ENCODE measurements at places on chromosomes 12 and 14.
A peak's percentile ranks its signal among the peaks of the same experiment; 100 is the strongest.

DNA sequence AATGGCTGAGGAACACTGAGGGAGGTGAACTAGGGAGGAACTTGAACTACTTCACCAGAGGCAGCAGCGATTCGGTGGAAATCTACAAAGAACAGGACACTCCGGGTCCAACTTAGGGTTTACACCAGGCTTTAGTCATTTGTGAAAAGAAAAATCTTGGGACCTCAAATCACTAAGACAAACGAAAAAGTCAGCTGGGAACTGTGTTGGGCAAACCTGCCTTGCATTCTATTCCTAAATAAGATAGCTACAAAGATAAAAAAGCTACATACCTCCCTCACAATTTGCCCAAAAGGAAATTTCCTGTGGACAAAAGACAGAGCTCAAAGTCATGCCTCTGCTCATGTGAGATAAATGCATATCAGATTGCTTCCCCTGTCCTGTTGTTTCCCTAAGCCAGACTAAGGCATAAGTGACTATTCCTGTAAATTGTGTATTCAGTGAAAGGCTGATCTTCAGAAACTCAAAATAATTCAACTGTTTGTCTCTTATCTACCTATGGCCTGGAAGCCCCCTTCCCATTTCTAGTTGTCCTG is 106.6 kb downstream of the APAF1 start:
- DNase-seq = no peak

- no peak for DNase-seq
Observed at GRCh38 chr12:108602209-108602705, 4.4 kb upstream of the TMEM119 start.

- DNase-seq = no peak
Observed at GRCh38 chr12:117017807-117018206, 81.4 kb downstream of the TESC start.

DNA sequence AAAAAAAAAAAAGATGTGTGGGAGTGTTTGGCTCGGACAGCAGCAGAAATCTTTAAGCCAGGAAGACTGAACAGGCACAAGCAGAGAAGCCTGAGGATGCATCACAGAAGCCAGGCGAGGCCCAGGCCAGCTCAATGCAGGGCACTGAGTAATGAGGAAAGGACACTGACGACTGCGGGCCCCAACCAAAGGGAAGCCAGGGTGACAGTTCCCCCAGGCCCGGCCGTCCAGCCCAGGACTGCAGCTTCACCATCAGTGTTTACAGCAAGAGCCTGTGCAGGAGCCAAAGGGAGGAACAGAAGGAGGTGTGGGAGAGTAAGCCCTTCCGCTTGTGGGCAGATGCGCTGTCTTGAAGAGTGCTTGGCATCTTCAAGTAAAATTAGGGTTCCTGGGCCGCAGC is 205.3 kb upstream of the SFSWAP start:
- no peak for DNase-seq

- no peak for DNase-seq
Observed at GRCh38 chr12:4277857-4278256, 4.3 kb downstream of the CCND2 start.

GRCh38 chr14:61119006-61119405 is 138.0 kb downstream of the SLC38A6 start:
- DNase-seq = no peak

GRCh38 chr12:51493281-51493680 is 68.7 kb downstream of the SLC4A8 start:
- no peak for DNase-seq

DNA sequence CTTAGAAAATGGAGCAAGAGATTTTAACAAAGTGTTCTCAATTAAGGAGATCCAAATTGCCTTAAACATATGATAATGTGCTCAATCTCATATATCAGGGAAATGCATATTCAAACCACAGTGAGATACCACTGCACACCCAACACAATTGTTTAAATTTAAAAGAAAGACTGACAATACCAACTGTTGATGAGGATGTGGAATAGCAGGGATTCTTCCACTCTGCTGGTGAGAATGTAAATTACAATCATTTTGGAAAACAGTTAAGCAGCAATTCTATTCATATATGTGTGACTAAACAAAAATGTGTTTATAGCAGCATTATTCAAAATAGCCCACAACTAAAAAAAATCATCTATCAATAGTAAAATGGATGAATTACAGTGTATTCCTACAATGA is 144.2 kb downstream of the KICS2 start:
- no peak for DNase-seq

DNA sequence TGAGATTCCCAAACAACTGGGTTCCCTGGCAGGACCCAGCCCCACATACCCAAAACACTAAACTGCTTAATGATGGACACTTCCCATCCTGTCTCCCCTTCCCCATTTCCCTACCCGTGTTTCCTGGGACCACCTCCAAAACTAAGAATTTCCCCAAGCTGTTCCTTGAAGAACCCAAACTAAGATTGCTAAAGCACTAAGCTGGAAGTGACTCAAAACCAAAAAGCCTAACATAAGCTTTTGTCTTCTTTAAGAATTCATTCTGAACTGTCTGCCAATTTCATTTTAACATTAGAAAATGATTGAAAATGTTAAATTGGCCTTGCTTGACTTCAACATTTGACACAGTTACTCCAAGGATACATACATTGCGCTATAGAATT is 29.5 kb upstream of the STAB2 start:
- DNase-seq = no peak

DNA sequence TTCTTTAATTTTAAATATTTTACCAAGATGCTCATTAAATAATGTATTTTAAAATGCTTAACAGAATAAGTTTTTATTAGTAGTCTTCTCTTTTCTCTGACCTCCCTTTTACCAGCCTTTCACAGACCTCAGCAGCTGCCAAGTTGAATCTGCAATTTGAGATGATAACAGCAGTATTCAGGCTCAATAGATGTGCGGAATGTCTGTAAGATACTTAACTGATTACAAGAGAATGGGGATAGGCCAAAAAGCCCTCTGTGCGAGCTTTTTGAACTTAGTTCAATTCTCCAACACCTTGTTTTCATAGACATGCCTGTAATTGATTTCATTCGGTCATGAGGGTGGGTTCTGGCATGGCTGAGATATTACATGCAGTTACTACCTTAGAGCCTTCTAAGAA is 277.2 kb downstream of the TMTC2 start:
- no peak for DNase-seq

DNA sequence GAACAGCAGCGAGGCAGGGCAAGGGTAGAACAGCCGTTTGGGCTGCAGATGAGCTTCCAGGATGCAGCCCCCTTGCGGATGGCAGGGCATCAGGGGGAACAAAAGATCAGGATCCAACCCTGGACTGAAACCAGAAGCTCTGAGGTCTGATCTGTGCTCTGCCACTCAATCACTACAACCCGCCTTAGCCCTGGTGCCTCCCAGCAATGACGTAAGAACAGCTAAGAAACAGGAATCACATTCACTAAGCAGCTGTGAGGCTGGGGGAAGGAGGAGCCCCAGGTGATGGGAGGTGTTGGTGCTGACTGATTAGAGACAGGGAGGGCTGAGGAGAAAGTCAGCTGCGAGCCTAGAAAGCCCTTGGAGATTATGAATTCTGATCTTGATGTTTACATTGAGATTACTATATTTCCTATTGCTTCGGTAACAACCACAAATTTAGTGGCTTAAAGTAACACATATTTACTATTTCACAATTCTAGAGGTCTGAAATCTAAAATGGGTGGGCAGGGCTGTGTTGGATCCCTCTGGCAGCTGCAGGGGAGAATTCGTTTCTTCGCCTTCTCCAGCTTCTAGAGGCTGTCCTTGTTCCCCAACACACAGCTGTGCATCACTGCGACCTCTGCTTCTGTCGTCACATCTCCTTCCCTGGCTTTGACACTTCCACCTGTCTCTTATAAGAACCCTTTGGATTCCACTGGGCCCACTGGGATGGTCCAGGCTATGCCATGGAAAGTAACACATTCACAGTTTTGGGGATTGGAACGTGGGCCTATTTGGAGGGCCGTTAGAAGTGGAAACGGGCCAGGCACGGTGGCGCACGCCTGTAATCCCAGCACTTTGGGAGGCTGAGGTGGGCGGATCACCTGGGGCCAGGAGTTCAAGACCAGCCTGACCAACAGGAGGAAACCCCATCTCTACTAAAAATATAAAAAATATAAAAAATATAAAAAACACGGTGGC is 6.1 kb upstream of the CD9 start:
- no peak for DNase-seq

- no peak for DNase-seq
Observed at GRCh38 chr14:79465651-79466050, 745.7 kb downstream of the DIO2 start.

DNA sequence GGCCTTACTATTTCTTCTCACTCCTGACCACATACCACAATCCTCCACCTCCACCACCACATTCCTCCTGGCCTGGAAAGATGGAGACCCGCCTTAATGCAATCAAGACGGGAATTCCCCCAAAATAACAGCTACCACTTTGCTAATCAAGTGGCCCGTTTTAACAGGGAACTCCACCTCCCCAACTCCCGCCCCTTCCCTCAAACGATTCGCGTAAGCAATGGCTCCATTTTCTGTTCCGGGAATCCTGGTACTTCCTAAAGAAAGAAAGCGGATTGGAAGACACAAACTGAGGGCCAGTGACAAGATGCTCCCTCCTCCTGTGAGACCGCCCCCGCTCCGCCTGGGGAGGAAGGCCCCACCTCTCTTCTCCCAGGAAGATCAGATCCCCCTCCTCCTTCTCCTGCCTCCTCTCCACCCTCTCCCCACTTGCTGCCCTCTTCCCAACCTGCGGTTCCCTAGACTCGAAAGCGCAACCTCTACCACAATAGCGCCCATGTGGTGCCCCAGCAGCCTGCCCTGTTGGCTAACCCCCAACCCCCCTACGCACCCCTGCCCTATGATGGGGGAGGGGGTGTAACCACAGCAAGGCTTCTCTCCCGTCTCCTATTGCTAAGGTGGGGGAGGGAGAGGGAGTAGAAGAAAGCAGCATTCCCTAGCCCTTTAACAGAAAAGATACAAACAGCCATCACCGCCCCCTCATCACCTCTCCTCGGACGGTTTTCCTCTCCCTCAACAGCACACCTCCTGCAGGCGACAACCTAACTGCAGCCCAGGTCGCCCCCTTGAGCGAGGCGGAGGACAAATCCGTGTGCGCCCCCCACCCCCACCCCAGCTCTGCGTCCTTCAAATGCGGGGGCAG is 777 bp downstream of the ARF3 start:
- peak; percentile 32 for DNase-seq

GRCh38 chr12:108162207-108162606 is 33.1 kb downstream of the WSCD2 start:
- DNase-seq = no peak

GRCh38 chr14:67963960-67964812 is 144.6 kb downstream of the RAD51B start:
- DNase-seq = no peak

DNA sequence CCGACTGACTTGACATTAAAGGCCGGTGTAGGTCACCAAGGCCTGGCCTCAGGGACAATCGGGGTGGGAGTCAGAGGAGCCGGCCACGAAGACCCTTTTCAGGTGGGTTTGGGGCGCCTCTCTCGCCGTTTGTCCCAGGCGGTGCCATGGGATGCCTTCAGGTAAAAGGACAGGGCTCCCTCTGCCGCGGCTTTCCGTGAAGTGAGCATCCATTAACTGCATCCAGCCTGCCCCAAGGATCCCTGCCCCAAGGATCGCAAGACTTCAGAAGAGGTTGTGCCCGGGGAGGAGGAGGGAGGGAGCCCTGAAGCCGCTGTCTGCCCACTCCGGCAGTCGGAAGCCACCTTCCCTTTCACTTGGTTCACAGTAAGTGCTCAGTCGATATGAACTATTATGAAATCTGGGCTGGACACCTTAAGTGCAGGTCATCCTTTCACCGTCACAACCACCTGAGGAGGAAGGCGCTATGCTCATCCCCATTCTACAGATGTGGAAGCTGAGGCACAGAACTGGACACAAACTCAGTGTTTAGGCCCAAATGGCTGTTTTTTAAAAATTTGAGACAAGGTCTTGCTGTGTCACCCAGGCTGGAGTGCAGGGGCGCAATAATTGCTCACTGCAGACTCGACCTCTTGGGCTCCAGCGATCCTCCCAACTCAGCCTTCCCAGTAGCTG is 964 bp downstream of the SDS start:
- no peak for DNase-seq

GRCh38 chr12:107642240-107642639 is 43.4 kb upstream of the PWP1 start:
- no peak for DNase-seq

DNA sequence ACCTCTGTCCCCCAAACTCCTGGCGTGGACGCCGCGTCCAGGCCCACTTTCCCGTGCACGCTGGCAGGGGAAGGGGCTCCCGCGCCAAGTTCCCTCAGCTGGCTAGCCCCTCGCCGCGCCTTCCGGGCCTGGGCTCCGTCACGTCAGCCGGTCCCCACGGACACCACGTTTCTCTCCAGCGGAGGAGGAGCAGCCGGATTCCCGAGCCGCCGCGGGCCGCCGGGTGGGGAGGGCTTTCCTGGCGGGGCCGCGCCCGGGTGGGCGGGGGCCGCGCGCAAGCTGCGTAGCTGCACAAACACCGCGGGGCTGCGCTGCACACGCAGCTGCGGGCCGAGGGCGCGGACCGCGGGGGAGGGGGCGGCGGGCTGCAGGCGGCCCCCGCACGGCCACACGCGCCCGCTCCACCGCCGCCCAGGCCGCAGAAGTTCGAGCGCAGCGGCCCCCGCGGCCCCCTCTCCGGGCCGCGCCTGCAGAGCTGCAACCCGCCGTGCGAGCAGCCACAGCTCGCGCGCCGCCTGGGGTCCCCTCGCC is 45.1 kb upstream of the PNMA1 start:
- DNase-seq = no peak

- no peak for DNase-seq
Observed at GRCh38 chr12:94762259-94762942, 112.0 kb upstream of the TMCC3 start.

DNA sequence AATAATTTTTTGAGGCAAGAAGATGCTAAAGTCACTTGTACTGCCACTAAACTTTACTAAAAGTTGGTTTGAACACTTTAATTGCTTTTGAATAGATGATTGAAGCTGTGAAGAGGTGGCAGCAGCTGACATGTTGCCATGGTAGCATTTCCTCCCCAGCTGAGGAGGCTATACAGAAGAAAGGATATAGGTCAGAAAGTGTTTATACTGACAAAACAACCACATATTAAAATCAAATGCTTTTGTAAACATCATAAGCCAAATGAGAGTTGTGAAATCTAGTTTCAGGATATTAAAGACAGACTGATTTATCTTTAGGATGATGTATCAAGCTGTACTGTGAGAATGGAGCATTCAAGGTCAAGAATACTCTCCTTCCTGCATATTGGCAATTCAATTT is 41.7 kb downstream of the TSPAN19 start:
- DNase-seq = no peak

DNA sequence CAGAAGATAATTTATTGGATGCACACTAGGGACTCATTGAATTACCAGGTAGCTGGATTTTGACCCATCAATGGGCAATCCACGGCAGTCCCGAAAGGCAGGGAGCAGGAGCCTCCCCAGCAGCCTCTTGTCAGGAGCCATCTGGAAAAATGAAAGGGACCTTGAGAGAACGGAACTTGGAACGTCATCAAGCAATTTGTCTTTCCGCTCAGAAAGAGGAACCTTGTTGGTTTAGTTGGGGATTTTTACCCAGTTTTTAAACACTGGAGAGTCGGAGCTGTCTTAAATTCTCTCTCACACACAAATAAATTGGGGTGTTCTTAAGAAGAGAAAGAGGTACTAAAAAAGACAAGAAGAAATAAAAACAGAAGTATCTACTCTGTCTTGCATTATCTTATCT is 1351.7 kb upstream of the TMEM132C start:
- DNase-seq = no peak
